Activated gamma-delta T cell treated with Interleukin-2 at 50 U/mL for 16 hours (primary cell): ENCODE measurements at places on chromosomes 1 and 21.

DNA sequence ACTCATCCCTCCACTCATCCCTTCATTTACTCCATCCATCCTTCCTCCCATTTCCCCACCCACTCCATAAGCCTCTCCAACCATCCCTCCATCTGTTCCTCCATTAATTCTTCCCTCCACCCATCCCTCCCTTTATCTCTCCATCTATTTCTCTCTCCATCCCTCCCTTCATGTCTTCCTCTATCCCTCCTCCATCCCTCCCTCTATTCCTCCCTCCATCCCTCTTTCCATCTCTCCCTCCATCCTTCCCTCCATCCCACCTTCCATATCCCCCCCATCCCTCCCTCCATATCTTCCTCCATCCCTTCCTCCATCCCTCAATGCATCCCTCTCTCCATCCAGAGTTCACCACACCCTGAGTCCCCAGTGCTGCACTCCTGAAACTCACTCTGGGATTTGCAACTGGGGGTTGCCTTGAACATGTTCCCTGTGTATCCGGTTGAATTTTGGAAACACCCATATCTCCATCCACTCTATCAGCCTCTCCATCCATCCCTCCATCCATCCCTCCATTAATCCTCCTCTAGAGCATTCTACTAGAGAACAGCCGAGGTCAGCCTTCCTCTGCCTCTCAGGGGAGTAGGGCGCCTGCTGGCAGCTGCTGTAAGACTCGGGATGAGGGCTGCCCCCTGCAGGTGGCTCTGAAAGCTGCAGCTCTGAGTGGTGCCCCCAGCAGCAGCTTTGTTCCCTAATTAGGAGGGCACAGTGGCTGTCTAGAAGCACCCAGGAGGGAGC, 39.4 kb downstream of the ABCG1 start:
- peak; percentile 83 for DNase-seq

DNA sequence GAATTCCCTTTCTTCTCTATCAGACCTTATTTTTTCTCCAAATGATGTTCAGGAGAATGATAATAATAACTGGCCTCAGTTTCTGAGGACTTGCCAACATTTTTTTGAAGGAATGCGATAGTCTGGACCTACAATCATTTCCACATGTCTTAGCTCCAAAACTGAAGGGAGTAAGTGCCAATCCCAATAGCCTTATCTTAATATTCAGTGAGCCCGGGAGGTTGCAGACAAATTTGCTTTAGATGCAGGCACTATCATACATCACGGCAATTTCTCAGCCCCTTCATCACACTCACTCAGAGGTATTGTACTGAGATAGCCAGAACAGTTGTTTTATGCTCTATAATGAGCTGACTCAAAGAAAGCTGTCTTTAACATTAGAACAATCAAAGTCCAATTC, 796.9 kb downstream of the ADGRL2 start:
- no peak for DNase-seq

DNA sequence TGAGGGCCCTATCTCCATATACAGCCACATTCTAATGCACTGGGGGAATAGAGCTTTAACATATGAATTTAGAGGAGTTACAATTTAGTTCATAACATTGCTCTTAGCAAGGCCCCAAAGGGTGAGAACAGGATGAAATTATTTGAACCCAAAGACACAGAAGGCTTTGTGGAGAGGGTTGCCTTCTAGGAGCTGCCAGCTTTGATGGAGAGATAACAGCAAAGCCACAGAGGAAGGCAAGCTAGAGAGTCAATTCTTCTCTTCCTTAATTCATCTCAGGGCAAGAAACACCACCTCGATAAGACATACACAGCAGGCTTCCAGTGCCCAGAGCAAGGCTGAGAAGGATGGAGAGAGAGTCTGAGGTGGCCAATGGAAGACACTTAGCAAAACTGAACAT, 94.8 kb upstream of the TMPRSS15 start:
- no peak for DNase-seq

DNA sequence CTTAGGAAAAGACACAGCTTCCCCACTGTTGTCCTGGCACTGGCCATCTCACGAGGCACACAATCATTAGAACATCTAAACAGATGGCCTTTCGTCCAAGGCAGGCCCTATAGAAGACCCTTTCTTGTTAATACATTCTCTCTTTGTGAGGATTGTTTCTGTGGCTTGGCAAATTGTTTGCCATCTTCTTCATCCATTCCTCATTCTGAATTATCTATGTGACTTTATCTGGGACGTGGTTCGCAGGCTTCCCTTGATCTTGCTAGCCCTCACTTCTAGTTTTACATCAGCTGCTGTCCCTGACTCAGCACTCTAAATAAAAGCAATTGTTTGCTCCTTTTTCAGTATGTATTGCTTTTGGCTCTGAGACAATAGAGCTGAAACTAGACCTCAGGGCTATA, 101.1 kb upstream of the ZC3H11B start:
- DNase-seq: no peak

- DNase-seq: no peak
Observed at GRCh38 chr1:60510162-60510561, 436.6 kb upstream of the C1orf87 start.

- DNase-seq: no peak
Observed at GRCh38 chr21:36848730-36849274, 117.7 kb downstream of the HLCS start.

GRCh38 chr21:44071359-44072104, 35.7 kb upstream of the PWP2 start:
- DNase-seq: no peak

DNA sequence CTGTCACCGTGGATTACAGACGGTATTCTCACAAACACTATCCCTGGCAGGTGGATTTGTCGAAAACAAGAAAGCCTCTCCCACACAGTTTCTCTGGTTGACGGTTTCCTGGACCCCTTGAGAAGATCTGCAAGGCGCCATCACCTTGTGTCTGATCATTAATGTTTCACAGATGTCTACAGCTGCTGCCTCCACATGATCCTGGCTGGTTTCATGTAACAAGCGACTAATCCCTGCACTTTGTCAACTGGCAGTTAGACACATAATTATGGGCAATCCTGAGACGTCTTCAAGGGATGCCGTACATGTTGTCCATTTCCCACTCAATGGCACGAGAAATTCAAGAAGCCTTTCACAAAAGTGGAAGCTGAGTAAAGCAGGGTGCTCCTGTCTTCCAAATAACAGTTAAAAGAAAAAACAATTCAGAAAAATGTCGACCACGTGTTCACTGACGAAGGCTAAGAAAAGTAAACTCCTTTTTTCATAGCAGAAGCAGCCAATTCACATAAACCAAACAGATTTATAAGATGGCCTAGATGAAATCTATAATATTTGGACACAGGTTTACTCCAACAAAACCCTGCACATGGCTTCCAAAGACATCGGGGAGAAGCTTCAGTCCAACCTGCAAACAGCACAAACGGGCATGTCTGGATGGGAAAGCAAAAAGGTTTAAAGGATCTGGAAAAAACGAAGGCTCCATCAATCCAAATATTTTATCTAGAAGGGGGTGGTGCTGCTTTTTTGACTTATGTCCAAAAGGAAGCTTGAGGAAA, 52.2 kb downstream of the CAPZB start:
- no peak for DNase-seq

GRCh38 chr21:26962621-26963181, 4.2 kb downstream of the ADAMTS5 start:
- DNase-seq: no peak

GRCh38 chr1:206715552-206716158, 30.9 kb downstream of the MAPKAPK2 start:
- no peak for DNase-seq

GRCh38 chr1:15508700-15509487, 15.1 kb downstream of the CASP9 start:
- DNase-seq: no peak

DNA sequence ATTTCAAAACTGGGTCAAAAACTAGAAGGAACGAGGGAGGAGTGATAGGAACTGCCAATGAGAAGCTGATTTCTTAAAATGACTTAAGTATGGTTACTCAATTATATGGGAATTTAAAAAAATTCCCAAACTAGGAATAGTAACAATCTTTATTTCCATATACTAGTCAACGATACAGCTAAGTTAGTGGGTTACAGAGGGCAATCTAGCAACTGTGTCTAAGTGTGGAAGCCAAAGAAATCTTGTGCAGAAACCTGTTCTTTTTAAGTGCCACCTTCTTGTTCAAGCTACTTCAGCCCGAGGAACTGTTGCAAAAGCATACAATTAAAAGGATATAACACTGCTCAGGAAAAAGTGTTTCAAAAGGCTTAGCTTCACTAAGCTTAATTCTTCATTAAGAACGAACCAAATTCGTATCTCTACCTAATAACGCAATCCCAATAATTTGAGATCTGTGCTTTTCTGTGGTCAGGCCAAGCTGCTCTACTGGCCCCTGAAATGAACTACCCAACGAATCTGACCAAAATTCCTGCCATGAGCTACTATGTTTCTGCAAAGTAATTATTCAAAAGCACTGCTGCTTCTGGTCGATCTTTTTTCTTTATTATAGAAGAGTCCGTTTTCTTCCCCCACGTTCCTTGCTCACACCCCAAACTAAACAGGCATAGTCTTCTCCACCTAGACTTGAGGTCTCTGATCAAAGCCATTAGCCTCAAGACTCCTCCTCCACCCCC, 1.8 kb downstream of the USP24 start:
- peak; percentile 15 for DNase-seq

- DNase-seq: no peak
Observed at GRCh38 chr21:15221799-15222386, 157.1 kb upstream of the NRIP1 start.

- no peak for DNase-seq
Observed at GRCh38 chr1:47196622-47197021, 6.8 kb upstream of the PDZK1IP1 start.

- no peak for DNase-seq
Observed at GRCh38 chr1:159921251-159921650, 4.1 kb downstream of the TAGLN2 start.

DNA sequence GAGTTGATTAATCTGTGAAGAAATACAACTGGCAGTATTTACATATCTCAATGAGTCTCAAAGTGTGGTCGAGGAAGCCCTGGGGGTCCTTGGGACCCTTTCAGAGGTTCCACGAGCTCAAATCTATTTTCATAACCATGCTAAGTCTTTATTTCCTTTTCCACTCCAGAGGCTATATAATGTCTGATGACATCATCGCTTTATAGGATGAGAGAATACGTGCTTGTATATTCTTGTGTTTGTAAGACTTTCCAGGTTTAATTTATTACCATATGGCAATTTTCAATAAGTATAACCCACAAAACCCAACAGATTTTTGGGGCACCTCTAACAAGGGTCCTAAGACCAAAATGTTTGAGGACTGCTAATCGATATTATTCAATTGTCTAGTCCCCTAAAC, 1.4 kb upstream of the SLC19A2 start:
- DNase-seq: no peak

GRCh38 chr1:83922431-83922830, 76.5 kb downstream of the TTLL7 start:
- DNase-seq: no peak

- no peak for DNase-seq
Observed at GRCh38 chr21:42058631-42059111, 12.4 kb upstream of the UMODL1 start.

DNA sequence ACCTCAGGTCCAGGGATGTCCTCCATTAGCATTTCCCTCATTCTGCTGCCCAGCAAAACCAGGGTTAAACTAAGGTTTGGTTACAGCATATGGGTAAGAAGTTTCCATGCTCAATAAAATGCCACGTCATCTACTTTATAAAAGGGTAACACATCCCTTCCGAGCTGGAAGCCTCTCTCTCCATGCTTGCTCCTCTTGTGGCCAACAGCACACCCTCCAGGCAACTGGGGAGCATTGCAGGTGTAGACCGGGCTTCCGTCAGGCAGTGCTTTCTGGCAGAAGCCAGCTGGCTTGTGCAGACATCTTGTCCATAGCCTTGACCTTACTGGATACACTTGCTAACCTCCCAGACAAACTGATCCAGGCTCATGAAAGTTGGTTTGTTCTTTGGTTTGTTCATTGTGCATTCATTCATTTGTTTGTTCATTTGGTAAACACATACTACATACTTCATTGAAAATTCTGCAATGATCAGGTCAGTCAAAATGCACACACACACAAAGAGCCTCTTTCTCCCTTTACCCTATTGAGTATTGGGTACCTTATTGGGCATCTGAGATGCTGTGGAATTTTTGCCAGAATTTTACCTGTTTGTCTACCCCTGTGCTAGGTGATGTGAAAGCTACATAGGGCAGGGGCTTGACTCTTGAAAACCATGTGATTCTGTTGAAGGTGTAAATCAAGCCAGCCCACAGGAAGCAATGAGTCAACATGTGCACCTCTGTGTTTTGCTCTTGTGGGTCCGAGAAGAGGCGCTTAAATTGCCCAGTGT, 422.8 kb downstream of the CAMTA1 start:
- no peak for DNase-seq

- no peak for DNase-seq
Observed at GRCh38 chr21:31888936-31889371, 16.1 kb downstream of the HUNK start.

GRCh38 chr1:24336075-24336474, 16.9 kb downstream of the GRHL3 start:
- no peak for DNase-seq
